Testis (tissue), 5 donors: ENCODE measurements at places on chromosomes 5 and 9.

GRCh38 chr5:63351164-63351563 lies 611.1 kb downstream of the HTR1A start:
- DNase-seq, result no peak

- no peak for DNase-seq
These were observed 39.5 kb upstream of the GOLGA1 start for GRCh38 chr9:124980431-124980830.

GRCh38 chr5:122429545-122430318 lies 117.7 kb downstream of the SNCAIP start:
- DNase-seq, result no peak

- DNase-seq, result no peak
These were observed 541.2 kb upstream of the TRPC7 start for GRCh38 chr5:136906545-136906944.

- DNase-seq, result no peak
These were observed 26.6 kb downstream of the PTPDC1 start for GRCh38 chr9:94110821-94111252.

DNA sequence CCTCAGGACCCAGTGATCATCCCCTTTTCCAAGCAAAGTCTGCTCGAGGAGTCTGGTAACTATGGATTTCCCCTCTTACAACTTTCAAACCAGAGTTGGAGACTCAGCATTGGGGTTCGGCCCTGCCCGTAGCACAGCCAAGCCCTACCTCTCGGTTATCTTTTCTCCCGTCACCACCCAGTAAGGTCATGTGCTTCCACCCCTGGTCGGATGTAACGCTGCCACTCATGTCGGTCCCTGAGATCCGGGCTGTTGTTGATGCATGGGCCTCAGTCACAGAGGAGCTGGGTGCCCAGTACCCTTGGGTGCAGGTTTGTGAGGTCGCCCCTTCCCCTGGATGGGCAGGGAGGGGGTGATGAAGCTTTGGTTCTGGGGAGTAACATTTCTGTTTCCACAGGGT lies 1.2 kb downstream of the GALT start:
- DNase-seq, result no peak

DNA sequence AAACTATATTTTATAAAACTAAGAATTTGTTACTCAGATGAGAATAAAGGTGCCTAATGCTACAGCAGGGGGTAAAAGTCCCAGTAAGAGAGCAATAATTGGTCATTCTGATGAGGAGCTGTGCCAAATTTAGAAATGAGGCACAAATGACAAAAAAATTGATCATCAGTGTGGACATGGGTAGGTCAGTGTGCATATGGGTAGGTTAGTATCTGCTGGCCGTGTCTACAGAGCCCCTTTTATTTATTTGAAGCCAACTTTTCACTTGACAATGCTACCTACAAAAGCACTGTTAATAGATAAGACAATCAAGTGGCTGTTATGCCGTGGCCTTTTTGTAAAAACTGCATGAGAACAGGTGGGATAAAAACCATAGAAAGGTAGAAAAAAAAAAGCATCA lies 454.6 kb downstream of the RAB3C start:
- DNase-seq, result no peak

- no peak for DNase-seq
These were observed 1050.2 kb downstream of the CDH12 start for GRCh38 chr5:21802869-21803490.

- DNase-seq, result no peak
These were observed 69.9 kb upstream of the NAA35 start for GRCh38 chr9:85871008-85871407.

DNA sequence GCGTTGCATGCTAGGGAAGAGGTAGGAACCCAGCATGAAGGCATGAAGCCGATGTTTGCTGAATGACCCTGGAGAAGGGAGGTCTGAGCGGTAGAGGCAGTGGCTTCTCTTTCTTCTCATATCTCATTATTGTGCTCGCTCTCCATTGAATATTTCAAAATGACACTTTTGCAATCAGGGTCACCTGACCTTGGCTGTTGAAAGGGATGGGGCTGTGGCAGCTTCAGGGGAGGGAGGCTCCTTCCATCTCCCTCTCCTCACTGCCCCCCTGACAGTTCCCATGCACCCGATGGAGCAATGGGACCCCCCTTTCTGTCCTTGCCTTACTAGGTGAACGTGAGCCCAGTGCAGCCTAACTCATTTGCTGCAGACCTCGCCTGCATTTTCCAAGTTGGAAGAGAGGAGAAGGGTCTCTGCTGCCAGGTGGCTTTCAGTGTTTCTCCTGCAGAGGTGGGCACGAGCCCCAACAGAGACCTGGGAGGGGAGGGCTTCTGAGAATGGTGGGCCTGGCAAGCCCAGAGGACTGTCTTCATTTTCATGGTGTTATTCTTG lies 17.9 kb downstream of the STC2 start:
- no peak for DNase-seq

- no peak for DNase-seq
These were observed 74.5 kb downstream of the WNK2 start for GRCh38 chr9:93258419-93258817.

- no peak for DNase-seq
These were observed 17.2 kb upstream of the C5orf15 start for GRCh38 chr5:133985540-133986180.

GRCh38 chr5:65775476-65775875 lies 53.5 kb downstream of the NLN start:
- DNase-seq, result no peak

DNA sequence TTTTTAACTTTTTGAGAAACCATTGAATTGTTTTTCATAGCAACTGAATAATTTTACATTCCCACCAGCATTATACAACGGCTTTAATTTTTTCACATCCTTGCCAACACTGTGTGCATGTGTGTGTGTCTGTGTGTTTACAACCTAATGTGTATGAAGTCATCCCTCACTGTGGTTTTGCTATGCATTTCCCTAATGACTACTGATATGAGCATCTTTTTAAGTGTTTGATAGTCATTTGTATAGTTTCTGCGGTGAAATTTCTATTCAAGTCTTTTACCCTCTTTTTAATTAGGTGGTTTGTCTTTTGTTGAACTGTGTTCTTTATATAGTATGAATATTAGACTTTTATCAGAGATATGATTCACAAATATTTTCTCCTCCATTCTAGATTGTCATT lies 263.1 kb upstream of the COX7C start:
- DNase-seq, result no peak

DNA sequence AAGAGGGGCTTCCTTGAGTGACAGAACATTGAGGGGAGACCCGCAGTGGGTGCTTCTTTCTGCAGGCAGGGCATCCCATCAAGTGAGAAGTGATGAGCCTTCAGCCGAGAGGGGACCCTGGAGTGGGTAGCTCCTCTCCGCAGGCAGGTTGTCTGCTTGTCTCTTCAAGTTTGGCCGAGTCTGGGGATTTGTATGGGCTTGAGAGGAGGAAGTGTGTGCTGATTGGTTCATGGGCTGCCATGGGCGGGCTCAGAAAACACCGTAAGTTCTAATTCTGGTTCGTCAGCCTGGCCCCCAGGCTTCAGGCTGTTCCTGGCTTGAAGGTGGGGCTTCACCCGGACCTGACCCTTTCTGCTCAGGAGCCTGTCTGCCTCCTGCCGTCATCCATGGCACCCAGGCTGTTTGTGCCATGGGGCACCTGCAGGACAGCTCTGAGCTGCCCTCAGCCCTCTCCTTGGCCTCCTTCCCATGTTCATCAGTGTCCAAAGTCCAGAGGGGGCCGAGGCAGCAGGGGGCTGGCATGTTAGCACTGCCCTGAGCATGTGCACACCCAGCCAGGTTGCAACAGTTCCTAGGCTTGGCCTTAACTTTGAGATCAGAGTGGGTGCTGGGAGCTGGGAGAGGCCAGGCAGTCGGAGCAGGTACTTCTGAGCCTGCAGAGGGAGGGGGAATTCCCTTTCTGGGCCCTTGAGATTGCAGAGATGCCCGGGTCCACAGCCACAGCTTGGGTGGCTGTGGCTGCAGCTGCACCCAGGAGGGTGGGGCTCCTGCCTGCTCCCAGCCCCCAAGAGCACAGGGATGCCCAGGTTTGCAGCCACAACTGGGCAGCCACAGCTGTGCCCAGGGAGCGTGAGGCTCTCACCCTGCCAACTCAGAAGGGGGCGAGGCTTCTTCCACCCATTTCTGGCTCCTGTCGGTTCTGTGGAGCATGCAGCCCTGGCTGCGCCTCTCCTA lies 13.5 kb upstream of the DHFR start:
- DNase-seq, result no peak

DNA sequence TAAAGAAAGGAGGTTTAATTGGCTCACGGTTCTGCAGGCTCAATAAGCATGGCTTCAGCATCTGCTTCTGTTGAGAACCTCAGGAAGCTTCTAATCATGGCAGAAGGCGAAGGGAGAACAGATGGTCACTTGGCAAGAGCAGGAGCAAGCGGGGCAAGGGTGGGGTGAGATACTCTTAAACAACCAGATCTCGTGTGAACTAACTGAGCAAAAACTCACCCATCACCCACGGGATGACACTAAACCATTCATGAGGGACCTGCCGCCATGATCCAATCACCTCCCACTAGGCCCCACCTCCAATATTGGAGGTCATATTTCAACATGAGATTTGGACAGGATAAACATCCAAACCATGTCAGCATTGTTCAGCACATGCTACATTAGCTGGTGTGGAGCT lies 89.1 kb upstream of the HAND1 start:
- no peak for DNase-seq

GRCh38 chr9:90012949-90013348 lies 408.1 kb downstream of the GADD45G start:
- DNase-seq, result no peak

DNA sequence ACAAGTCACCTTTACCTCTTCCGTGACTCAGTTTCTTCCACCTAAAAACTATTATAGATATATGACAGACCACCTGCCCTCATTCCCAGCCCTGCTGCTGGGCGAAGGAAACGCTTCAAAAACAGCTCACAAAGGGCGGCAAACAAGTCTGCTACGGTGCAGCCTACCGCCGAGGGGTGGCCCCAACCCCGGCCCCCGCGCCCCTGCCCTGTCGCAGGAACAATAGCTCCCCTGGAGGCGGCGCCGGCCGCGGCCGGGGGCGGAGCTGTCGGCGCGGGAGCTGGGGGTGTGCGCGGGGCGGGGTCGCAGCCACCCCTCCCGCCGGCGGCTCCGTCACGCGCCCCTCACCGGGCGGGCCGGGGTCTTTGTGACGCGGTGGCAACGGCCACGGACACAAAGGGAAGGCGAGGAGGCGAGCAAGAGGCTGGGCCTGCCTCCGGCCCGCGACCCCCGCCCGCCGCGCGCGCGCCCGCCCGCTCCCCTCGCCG lies at the start of gene TMEFF1:
TMEFF1 (plus strand) TSS at position 362 of the 488 bp plus-strand sequence. CDS start 396 bp downstream, outside the sequence.
- DNase-seq, result peak; percentile 36

GRCh38 chr9:93898026-93898425 lies 57.1 kb downstream of the BARX1 start:
- DNase-seq, result no peak

GRCh38 chr9:92138157-92138959 lies 23.1 kb upstream of the SPTLC1 start:
- DNase-seq, result peak; percentile 77

- no peak for DNase-seq
These were observed 18.8 kb downstream of the ANKH start for GRCh38 chr5:14852779-14853178.

- DNase-seq, result no peak
These were observed 106.3 kb downstream of the KDM4C start for GRCh38 chr9:6864102-6864501.

- DNase-seq, result no peak
These were observed 64.1 kb downstream of the SEMA6A start for GRCh38 chr5:116510517-116510916.

DNA sequence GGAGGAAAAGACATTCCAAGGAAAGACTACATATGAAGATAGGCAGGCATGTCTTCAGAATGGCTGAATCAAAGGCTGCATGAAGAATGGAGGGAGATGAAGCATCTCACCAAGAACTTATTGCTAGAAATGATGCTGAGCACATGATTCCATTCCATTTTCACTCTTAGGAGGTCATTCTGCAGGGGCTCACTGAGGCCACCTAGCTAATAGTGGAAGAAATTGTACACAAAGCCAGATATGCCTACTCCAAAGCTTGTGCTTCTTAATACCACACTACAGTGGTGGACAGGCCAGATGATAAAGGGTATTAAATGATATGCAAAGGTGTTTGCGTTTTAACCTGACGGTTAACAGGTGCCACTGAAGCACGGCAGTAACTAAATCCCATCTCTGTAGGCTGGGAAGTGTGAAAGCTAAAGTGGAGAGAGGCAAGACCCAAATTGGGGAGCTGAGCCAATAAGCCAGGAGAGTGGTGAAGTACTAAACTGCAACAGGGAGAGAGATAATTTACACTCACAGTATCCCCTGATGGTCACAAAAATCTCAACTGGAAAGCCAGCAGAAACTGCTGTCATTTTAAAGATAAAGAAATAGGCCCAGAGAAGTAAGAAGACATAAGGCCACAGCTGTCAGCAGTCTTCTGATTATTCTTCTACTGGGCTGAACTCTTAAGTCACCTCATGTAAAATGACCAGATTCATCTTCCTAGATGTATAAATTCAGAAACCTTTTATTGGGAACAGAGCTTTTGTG lies 14.6 kb downstream of the NDUFA8 start:
- no peak for DNase-seq

DNA sequence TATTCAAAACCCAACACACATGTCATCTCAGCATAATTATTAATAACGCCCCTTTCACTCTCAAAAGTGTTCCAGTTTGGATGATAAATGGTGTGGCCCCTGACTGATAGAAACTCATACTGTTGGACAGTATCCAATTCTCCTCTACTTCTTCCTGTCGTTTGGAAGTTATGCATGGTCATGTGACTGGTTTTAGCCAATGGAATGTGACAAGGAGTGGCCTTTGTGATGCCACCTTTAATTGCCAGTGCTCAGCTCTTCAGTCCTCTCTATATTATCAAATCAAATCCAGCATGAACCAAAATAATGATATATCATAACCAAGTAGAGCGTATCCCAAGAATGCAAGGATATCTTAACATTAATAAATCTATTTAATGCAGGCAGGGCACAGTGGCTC lies 117.8 kb upstream of the SPIN1 start:
- DNase-seq, result peak; percentile 31

GRCh38 chr9:135879619-135880018 lies 27.7 kb downstream of the CAMSAP1 start:
- no peak for DNase-seq

DNA sequence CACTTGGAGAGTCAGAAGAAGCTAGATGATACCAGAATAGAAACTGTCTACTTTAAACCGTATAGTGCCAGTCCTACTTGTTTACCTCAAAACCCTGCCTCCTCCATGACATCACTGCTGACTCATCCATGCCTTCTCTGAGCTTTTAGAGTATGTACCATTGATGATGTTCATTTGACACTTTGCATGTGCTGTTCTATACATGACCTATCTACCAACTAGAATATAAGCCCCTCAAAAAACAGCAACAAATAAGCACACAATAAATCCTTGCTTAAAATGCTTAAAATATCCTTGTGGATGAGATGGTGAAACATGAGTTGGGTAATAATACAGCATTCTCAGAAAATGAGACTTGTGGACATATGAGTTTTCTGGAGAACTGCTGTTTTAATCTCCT lies 2.6 kb downstream of the CTNNAL1 start:
- DNase-seq, result peak; percentile 65

DNA sequence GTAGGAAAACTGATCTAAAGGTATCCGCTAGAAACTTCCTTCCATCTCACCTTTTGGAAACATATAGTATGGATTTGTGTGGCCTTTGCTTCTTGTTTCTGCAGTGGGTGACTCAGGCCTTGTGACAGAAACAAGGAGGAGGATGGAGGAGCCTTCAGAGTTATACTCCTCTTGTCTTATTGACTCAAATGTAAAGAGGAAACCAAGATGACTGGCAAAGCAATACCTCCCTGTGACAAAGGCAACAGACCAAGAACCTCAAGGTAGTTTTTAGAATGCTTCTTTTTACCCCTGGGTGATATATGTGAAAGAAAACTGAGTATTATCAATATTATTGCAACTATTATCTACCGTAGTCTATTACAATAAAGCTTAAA lies 123.3 kb upstream of the SLIT3 start:
- DNase-seq, result no peak
